ENCODE measurements at places on chromosomes 6 and 20. TPM values are rescaled to one million over a fixed set of nuclear protein-coding genes. Genes with fewer than 3 reads are reported as not detected.
A peak's percentile ranks its signal among the peaks of the same experiment; 100 is the strongest.

The CPNE5 gene
- 2.9 TPM for total RNA-seq

The AIF1 gene
- total RNA-seq = not detected

The ZDHHC14 gene
- total RNA-seq = 5.1 TPM

The PMEPA1 gene
- total RNA-seq = 14.4 TPM

The TFAP2D gene
- not detected for total RNA-seq

The GTSF1L gene
- not detected for total RNA-seq

The TMX4 gene
- total RNA-seq = 33.1 TPM

The PPIL1 gene
- total RNA-seq = 28.6 TPM

The OPRL1 gene
- total RNA-seq = 2.9 TPM

The MYLK2 gene
- total RNA-seq = 0.69 TPM

The NNAT gene
- 1,047 TPM for total RNA-seq

The C20orf141 gene
- not detected for total RNA-seq

GRCh38 chr6:143675946-143676345, 1.8 kb upstream of the PHACTR2 start:
- DNase-seq = no peak

GRCh38 chr6:45864651-45865050, 151.0 kb downstream of the CLIC5 start:
- DNase-seq = no peak

DNA sequence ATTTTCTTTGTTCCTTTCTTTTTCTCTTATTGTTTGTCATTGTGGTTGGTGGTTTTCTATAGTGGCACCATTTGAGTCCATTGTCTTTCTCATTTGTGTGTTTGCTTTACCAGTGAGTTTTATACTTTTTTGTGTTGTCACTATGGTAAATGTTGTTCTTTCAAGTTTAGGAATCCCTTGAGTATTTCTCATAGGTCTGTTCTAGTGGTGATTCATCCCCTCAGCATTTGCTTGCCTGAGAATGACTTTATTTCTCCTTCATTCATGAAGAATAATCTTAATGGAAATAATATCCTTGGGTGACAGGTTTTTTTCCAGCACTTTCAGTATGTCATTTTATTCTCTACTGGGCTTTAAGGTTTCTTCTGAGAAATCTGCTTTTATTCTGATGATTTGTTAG, 209.2 kb upstream of the ASCC3 start:
- no peak for DNase-seq

DNA sequence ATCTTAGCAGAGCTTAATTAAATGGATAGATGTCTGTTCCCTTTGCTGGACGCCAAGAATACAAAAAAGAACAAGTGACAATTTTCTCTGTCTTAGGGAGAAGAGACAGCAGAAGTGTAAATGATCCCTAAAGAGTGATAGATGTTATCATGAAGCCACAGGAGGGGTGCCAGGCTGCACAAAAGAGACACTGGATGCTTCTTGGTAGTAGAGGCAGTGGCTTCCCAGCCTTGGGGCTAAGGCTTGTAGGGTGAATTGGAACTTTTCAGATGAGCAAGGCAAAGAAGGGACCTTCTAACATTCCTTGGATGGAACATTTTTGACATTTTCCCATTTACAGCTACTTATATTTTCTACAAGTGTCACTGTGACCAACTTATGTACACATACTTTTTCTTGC, 58.0 kb downstream of the CCN2 start:
- DNase-seq = no peak

DNA sequence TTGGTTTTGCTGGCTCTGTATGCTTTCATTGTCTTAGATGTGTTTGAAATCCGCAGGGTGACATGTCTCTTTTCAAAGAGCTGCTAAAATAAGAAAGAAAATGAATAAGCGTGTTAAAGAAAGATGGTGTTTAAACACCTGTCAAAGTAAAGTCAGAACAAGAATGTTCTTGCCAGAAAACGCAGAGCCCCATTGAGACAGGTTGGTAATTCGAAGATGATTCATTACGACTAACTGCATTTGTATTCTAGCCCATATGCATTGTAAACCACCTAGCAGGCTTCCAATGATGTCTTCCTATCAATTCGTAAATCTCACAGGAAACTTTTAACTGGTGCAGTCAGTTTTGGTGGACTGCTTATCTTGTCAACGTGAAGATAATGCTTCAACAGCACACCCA, 16.8 kb downstream of the PHACTR2 start:
- no peak for DNase-seq

- DNase-seq = no peak
Observed at GRCh38 chr20:33688938-33689424, 2.8 kb upstream of the E2F1 start.

- peak; percentile 42 for DNase-seq
Observed at GRCh38 chr20:20364593-20365479, 3.1 kb upstream of the INSM1 start.

DNA sequence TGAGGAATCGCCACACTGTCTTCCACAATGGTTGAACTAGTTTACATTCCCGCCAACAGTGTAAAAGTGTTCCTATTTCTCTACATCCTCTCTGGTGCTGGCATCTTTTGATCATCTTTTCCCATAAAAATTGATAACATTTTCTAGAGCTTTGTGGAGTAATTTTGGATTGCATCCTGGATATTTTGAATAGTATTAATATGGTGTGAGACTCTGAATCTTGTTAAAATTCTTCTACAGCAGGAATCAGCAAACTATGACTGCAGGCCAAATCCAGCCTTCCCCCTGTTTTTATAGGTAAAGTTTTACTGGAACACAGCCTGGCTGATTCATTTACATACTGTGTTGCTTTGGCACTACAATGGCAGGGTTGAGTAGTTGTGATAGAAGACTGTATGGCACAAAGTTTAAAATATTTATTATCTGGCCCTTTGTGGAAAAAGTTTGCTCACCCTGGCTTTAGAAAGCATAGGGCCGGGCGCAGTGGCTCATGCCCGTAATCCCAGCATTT, 15.0 kb upstream of the RNF8 start:
- no peak for DNase-seq

DNA sequence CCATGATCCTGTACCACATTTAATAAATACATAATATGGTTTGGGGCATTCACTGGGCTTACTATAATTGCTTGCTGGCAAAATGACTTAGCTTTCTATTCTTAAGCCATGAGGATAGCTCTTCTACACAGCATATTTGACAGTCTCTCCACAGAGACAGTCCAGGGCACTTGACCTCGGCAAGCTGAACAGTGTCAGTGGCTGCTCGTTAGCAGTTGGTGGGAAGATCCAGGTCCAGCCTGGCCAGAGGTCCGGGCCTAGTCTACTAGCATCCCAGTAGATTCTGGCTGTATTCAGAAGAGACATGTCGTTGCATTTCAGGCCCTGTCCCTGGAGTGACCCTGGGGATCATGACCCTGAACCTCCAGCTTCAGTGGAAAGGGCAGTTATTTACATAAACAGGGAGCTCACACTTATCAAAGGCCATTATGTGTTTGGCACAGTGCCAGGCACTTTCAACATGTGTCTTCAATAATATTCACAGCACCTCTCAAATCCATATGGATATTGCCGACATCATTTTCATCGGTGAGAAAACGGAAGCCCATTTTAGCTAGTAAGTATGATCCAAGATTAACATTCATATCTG, 139.0 kb downstream of the IMPG1 start:
- no peak for DNase-seq

DNA sequence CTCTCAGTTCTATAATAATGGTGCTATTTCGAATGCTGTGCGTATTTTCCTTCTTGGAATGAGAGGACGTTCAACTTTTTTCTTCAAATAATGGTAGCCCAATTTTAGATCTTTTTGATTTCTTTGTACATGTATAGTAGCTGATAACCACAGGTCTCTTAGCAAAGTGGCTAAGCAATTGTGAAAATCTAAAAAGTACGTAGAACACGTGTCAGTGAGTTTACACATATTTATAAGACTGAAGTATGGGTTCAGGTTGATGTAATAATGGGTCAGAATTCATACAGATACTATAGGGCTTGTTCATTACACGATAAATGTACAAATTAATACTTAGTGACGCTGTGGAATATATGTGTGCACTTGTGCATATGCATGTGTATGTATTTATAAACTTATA, 1.3 kb downstream of the SMIM13 start:
- no peak for DNase-seq

GRCh38 chr20:44054849-44055248, 132.1 kb downstream of the JPH2 start:
- no peak for DNase-seq

DNA sequence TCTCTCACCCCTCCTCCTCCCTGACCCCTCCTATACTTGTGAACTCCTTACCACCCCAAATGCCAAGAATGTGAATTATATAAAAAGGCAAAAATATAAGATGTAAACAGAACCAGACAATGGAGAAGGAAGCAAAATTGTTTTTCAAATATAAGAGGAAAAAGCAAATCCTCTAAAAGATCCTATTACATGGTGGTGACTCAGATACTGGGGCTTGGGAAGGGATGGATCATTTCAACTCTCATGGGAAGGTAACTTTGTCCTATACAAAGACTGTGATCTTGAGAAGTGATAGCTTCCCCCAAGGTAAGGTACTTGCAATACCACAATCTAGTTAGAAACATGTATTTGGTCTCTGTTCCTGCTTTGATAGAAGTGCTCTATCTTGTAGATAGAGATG, 24.6 kb upstream of the TNFRSF21 start:
- DNase-seq = no peak

DNA sequence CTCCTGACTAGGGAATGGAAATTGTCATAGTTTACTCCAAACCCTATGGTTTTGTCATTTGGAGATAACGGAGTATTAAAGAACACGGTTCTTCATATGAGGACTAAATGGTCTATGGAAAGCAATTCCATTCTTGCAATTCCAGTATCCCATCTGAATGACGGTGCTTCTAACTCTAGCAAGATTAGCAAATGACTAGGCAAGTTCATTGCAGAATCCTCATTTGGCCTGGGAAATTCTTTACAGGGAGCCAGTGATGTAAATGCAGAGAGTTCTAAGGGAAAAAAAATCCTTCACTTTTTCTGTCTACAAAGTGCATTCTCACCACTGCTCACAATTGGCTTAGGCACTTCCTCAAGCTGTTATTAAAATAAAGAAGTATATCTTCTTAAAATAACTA, 111.5 kb downstream of the MOXD1 start:
- no peak for DNase-seq

DNA sequence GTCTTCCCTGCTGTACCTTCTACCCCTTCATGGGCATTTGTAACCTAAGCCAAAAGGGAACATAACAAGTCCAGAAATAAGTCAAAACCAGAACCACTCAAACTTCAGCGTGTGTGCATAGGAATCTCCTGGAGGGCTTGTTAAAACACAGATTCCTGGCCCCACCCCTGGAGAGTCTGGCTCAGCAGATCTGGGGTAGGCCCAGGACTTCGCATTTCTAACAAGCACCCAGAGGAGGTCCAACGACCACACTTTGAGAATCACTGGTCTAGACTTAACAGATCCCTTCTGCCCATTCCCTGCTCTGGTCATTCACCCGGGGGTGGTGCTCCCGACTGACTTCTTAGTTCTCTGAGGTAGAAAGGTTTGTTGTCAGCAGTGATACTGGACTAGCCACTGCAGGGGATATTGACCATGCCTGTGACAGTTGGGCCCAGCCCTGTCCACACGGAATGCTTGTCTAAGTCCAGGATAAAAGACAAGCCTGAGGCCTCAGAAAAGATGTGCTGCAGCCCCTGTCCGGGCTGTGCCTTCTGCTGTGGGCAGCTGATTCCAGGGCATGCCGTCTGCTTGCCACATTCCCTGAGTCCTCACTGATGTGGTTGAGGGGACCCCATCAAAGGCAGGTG, 68.6 kb downstream of the SYNJ2 start:
- no peak for DNase-seq

DNA sequence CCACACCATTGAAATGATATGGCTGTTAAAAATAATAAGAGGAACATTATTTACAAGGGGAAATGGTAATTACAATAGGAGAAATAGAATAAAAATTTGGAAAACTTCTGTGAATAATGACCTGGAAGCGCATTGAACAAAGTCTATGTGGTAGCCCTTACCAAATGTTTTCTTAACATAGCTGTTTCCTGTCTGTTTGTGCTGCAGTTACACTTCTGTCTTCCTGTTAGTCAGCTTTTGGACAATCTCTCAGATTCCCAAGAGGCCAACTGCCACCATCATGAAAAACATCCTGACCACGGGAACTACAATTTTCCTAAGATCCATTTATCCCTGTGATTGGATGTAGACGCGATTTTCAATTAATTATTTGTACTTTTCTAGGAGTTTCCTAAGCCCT, 754.4 kb upstream of the MARCKS start:
- DNase-seq = no peak

- DNase-seq = no peak
Observed at GRCh38 chr20:61982191-61982950, 83.3 kb downstream of the TAF4 start.

GRCh38 chr6:6474170-6474920, 114.2 kb upstream of the LY86 start:
- peak; percentile 23 for DNase-seq

GRCh38 chr6:143877584-143878271, 13.5 kb downstream of the ZC2HC1B start:
- no peak for DNase-seq

GRCh38 chr20:48680650-48681049, 147.1 kb downstream of the PREX1 start:
- no peak for DNase-seq

- DNase-seq = no peak
Observed at GRCh38 chr6:22838345-22838744, 269.0 kb downstream of the HDGFL1 start.

Measured in glutamatergic neuron (in vitro differentiated cells).